ENCODE measurements at places on chromosomes 16 and 17.

- no peak for DNase-seq
Measured at GRCh38 chr17:12992676-12993075, 25.2 kb downstream of the ELAC2 start.

DNA sequence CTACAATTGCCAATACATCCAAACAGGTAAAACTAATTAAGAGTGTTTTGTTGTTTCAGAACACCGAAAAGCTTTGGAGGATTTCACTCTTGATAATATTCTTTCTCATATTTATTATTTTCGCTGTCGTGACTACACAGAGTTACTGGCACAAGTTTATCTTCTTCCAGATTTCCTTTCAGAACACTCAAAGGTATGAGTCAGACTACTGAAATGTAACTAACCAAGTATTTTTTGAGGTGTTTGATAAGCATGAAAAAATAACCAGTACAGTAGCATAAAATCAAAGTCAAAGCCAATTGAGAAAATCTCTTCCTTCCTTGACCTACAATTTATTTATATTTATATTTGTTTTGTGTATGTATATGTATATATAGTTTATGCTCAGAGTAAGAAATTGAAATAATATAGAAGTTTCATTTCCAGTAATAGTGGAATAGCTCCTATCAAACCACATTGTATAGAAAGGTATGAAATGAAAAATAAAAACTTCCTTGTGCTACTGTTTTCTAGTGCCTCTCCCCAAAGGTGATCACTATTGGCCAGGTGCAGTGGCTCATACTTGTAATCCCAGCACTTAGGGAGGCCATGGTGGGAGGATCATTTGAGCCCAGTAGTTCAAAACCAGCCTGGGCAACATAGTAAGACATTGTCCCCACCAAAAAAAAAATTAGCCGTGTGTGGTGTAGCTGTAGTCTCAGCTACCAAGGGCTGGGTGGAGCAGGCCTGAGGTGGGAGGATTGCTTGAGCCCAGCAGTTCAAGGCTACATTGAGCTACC, 10.9 kb downstream of the RAD51C start:
- DNase-seq, result peak; percentile 26

GRCh38 chr16:50884066-50884860, 142.4 kb downstream of the CYLD start:
- DNase-seq, result peak; percentile 23

DNA sequence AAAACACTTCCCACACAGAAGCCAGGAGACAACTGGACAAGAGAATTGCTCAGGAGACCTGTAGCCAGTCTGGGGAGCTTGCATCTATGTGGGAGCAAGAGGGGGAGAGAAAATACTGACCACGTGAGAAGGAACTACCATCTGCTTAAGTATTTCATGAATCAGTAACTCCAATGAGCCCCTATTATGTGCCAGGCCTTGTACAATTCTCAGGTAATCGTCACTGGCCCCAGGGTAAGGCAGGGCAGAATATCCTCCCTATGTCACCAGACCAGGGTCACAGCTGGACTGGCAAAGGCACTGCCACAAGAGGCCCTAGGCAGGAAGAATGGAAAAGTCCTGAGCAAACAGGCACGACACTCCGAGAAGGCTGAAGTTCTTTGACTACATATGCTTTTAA, 25.9 kb downstream of the USP7 start:
- DNase-seq, result no peak

GRCh38 chr16:4700380-4700996, 7.1 kb downstream of the NUDT16L1 start:
- no peak for DNase-seq

GRCh38 chr17:62614142-62614541, 13.3 kb upstream of the MRC2 start:
- no peak for DNase-seq

GRCh38 chr17:75295201-75296158, 6.2 kb upstream of the SLC25A19 start:
- DNase-seq, result no peak

- DNase-seq, result no peak
Measured at GRCh38 chr17:10724546-10725195, 5.2 kb downstream of the TMEM220 start.

DNA sequence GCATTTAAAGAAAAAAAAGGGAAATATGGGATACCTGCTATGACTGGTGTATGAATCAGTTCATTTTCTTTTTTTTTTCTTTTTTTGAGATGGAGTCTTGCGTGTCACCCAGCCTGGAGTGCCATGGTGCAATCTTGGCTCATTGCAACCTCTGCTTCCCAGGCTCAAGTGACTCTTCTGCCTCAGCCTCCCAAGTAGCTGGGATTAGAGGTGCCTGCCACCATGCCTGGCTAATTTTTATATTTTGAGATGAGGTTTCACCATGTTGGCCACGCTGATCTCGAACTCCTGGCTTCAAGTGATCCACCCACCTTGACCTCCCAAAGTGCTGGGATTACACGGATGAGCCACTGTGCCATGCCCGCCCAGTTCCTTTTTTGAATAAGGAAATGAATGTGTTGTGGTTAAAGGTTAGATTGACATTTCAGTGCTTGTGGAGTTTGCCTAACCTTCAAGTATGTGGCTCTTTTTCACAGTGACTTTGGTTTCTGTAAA, 7.7 kb downstream of the HAPSTR1 start:
- peak; percentile 27 for DNase-seq

- DNase-seq, result no peak
Measured at GRCh38 chr17:73201215-73202069, 8.6 kb downstream of the COG1 start.

DNA sequence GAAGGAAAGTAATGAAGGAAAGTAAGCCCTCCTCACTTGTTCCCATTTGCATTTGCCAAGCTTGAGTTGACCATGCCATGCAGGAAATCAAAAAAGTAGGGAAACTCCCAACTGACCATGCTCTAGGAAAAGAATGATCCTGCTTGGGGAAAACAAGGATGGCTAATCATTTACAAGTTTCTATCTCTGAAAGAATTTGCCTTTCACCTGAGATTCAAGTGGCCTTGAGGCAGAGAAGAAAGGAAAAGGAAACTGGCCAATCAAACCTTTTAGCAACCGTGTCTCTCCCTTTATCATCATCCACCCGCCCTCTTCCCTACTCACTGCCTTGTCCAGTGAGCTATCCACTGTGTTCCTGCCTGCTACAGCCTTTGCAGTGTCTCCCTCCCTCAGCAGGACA, 757.2 kb upstream of the SOX9 start:
- DNase-seq, result no peak

DNA sequence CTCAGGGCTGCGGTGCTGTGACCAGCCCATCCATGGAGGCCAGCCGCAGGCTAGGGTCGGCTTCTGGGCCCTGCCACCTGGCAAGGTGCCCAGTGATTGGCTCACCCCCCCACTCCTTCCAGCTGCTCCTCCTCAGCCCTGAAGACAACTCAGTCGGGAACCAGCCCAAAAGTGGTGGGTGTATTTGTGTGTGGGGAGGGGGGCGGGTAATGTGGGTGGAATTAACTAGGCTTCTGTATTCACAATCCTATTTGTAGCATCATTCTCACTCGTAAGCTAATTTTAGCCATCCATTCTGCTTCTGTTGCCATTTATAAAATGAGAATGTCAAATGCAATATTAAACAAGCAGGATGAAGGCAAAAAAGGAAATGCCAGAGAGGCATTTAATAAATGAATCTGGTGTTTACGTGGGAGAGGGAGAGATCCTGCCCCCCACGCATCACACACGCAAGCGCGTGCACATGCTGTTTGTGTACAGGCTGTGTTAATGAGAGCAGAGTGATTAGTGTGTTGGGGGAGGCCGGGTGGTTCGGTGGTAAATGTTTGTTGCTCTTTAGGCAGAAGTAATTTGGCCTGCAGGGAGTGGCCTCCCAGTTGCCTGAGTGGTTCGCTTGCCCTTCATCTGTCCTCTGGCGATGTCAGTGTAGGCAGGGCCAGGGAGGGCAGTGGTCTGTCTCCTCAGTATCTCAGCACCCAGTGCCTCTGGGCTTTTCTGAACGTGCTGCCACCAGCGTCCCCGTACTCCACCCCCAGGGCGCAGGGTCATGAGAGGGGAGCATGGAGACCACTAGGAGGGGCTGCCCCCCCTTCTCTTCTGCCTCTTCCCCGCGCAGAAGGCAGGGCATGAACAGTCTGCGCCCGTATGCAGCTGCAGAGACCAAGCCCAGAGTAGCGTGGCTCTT, 140.1 kb downstream of the CCDC182 start:
- DNase-seq, result no peak

GRCh38 chr16:11101695-11102522, 154.1 kb downstream of the SOCS1 start:
- DNase-seq, result no peak

DNA sequence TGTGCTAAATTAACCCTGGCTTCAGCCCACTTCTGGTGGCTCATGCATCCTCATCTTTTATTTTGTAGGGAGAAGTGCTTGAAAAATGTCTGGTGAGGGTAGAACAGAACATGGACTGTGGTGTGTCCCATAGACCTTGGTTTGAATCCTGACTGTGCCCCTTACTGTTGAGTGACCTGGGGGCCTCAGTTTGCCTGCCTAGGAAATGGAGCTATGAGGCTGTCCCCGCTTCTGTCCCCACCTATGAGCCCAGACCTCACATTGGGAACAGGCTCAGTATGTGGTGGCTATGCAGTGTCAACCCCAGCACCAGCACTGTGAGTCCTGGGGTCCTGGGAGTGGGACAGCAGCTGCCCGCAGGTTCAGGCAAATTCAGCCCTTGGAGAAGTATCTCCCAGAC, 186.3 kb upstream of the GSE1 start:
- DNase-seq, result no peak

DNA sequence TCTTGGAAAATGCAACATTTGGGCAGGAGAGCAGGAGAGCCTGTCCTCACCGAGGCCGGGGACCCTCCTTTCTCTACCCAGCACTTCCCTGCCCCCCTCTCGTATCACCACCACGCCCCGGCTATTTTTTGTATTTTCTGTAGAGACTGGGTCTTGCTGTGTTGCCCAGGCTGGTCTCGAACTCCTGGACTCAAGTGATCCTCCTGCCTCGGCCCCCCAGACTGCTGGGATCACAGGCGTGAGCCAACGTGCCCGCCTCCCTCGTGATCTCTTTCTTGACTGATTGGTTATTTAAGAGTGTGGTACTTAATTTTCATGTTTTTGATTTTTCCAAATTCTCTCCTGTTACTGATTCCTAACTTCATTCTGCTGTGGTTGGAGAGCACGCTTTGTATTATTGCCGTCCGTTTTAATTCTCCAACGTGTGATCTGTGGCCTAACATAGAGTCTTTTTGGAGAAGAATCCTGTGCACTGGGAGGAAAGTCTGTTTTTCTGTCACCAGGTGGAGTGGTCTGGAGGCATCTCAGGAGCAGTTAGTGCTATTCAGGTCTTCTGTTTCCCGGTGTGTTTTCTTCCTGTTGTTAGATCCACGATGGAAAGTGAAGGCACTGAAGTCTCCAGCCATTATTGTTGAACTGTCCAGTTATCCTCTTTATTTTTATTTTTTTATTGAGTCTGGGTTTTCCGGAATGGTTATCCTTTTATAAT, 40.4 kb downstream of the ZNF778 start:
- DNase-seq, result no peak

GRCh38 chr17:49108318-49108717, 24.3 kb upstream of the B4GALNT2 start:
- peak; percentile 91 for DNase-seq

GRCh38 chr16:58495521-58496331, 4.2 kb upstream of the NDRG4 start:
- no peak for DNase-seq

DNA sequence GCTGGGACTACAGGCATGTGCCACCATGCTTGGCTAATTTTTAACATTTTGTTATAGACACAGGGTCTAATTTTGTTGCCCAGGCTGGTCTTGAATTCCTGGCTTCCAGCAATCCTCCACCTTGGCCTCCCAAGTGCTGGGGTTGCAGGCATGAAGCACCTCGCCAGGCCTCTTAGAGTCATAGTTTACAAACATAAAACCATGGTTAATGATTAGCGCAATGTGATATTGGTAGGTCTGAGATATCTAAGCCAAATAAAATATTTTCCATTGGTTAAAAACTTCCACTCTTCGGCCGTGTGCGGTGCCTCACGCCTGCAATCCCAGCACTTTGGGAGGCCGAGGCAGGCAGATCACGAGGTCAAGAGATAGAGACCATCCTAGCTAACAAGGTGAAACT, 16.6 kb downstream of the TXNDC11 start:
- no peak for DNase-seq

GRCh38 chr17:29195465-29196081, 15.4 kb upstream of the MYO18A start:
- no peak for DNase-seq

DNA sequence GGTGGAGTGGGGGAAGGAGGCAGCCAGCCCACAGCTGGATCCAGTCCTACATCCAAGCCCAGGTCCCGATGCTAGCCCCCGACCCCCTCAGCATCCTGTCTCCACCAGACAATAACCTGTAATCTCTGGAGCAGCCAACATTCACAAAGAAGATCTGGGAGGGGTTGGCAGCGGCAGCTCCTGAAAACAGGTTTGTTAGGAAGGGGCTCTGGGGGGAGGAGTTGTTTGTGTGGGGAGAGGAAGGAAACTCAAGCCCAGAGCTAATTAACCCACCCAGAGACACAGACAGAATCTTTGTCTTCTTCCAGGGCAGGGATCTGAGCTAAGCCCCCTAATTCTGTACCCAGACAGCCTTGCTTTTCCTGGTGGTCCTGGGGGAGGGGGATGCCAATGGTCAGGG, 4.6 kb upstream of the C17orf113 start:
- DNase-seq, result no peak

DNA sequence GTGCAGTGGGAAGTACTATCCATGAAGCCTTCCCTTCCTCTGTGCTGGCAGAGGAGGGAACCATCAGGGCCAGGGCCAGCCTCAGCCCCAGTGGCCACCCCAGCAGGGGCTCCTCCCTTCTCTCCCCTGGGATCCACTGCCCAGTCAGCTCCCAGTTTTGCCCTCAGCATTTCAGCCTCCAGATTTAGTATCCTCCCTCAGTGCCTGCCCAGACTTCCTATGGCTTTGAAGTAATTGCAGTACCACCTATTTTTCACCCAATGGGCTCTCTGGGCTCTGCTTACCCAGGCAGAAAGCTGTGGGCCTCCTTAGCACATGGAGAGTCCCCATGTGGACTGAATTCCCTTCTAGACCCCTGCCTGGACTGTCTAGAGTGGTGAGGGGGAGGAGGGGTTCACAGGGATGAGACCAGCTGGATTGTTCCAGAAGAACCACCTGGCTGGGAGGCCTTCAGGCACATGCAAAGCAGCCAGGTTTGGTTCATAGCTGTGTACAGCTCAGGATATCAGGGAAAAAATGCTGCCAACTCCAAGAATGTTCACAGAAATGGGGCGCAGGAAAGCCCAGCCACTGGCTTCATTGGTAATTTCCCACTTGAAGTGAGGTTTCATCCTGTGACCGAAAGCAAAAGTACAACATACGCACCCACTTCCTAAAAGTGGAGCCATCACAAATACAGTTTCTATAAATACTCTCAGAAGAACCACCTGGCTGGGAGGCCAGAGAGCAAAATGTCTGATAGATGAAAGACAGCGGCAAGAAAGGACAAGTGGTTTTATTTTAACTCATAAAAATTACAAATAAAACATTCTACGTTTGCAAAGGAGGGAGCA, 15.2 kb upstream of the HERPUD1 start:
- DNase-seq, result no peak

All from Daoy (cell line).